COR-L47 (cell line): ENCODE measurements at places on chromosomes 1 and 21.

DNA sequence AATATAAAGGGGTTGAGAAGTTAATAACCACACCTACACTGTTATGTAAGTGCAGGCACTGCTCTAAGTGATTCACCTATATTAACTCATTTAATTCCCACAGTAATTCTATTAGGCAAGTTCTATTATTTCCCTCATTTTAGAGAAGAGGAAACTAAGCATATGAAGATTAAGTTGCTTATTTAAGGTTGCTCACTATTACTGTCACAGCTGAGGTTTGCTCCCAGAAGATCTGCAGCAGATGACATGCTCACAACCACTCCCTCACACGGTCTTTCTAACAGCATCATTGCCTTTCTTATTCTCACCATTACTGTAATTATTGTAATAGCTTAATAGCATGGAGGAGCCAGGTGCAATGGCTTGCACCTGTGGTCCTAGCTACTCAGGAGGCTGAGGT lies 196.4 kb upstream of the GREM2 start:
- no peak for DNase-seq

DNA sequence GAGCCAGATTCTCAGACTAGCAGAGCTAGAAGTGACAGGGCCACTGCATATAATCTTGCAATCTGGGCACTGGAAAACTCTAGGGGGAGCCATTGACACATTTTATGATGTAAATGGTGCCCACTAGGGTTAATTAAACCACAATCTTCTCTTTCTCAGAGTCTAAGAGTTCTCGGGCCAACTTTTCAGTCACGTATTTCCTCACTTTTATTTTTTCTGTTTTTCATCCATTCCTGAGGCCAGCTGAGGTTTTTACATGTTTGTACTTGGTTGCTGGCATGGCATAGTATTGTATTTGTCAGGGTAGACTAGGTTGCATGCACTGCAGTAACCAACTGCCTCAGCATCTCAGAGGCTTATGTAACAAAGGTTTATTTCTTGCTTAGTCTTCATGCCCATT lies 138.2 kb downstream of the ZNF326 start:
- peak; percentile 62 for DNase-seq

GRCh38 chr1:222995620-222996309 lies 147.3 kb downstream of the TLR5 start:
- DNase-seq, result no peak

- no peak for DNase-seq
Measured at GRCh38 chr1:39732730-39733129, 6.0 kb upstream of the PPIE start.

GRCh38 chr1:66350001-66350547 lies 183.9 kb upstream of the SGIP1 start:
- DNase-seq, result no peak

DNA sequence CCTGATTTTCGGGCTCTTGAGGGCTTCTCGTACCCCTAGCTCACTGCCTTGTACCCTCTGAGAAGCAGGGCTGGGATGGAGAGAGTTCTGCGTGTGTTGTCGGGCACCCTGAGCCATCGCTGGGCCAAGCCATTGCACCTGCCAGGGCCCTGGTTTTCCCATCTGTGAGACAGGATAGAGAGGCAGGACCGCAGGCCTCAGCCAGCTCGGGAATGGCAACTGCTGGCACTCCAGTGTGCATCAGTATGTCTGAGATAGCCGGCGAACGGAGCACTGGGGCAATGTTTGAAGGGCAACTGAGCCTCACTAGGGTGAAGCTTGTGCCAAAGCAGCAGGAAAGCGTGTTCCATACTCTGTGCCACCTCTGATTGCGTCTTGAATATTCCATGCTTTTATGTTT lies 66.9 kb downstream of the TENT5C start:
- no peak for DNase-seq

GRCh38 chr1:232379063-232379434 lies 250.9 kb downstream of the SIPA1L2 start:
- no peak for DNase-seq

DNA sequence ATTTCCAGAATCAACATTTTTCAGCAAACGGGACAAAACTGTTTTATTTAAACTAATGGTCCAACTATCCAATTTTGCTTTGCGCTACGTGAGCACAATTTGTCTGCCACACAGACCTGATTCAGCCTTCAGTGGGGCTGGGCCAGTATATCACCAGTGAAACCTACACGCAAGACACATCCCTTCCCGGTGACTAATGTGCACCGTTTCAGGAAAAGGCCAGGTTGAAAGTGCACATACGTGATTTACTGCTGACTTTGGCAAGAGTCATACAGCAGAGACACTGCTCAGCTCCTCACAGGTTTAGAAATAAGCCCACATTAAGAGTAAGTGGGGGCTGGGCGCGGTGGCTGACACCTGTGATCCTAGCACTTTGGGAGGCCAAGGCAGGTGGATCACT lies 5.1 kb upstream of the TMEM51 start:
- DNase-seq, result no peak

DNA sequence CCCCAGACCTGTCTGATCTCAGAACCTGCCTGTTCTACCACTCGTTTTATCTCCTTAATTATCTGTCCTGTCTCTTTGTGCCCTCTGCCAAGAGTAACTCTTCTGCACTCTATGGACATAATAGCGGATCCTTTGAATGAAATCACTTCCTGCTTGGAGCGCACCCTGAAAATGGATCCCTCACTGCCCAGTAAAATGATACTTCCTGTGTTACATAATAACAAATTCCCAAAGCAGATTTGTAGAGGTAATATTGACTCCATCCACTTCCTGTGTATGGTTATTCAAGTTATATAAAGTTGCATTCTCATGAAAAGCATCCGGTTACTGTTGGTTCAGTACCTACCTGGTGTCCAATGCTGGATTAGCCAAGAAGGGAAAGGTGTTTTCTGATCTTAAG lies 246.0 kb downstream of the TRABD2B start:
- DNase-seq, result no peak

DNA sequence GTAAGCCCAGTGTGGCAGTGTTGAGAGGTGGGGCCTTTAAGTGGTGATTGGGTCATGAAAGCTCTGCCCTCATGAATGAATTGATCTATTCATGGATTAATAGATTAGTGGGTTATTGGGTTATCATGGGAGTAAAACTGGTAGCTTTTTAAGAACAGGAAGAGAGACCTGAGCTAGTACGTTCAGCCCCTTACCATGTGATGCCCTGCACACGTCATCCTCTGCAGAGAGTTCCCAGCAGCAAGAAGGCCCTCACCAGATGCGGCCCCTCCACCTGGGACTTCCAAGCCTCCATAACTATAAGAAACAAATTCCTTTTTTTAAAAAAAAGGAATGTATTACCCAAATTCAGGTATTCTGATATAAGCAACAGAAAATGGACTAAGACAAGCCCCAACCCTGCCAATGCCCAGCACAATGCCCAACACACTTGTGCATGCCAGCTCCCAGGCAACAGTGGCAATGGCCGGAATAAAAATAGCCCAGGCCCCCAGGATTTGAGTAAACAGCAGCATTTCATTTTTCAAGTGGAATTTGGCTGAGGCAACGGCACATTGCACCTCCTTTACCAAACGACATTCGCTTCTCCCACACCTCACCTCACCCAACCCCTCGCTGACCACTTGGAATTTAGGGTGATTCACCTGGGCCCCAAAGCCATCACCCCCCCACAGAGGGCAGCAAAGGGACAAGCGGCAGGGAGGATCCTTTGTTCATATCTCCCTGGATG lies 215.9 kb downstream of the TOMM20 start:
- DNase-seq, result no peak

- no peak for DNase-seq
Measured at GRCh38 chr1:87370544-87370943, 41.9 kb downstream of the LMO4 start.

DNA sequence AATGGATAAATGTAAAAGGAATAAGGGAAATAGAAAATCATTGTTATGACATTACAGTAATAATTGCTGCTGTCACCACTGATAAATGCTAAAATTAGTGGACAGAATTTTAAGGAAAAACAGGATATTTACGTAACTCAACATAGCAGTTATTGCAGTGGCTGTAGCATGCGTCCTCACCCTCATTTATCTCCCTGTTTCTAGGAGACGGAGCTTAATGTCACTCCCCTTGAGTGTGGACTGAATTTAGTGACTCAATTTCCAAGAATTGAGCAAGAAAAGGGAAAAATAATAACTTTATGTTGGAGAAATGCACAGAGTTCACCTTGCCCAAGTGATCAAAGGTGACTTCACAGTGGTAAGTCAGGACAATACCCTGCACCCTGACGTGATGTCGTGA lies 33.3 kb upstream of the COL18A1 start:
- no peak for DNase-seq

DNA sequence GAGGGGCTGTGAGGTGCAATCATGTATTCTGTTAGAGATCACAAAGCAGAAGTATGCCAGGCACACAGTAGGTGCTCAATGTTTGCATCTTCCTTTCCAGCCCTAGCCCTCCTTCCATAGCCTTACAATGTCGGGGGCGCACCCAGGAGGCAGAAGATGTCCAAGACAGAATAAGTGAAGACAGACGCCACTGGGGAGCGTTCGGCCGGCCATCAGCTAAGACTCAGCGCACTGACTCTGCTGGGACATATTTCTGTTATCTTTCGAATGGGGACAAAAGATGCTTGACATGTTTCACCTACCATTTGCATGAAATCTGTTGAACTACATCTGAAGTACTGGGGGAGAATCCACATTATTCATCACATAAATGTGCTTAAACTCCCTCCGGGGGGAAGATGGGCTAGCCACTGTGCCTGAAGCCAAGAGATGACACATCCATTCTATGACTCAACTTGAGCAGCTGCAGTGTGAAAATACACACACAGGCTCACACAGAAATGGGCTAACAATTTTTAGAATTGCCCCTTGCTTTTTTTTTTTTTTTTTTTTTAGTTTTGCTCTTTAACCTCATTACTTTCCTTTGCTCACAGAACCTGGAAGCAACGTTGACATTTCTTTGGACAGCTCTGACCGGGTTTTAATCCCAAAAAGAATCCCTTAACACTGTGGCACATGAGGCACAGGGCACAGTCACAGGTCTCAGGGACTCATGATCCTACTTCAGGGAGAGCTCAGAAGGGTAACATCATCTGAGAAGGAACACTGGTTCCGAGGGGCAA lies 7.9 kb downstream of the TIAM1 start:
- DNase-seq, result no peak

- DNase-seq, result no peak
Measured at GRCh38 chr1:3896396-3897000, 3.6 kb downstream of the C1orf174 start.

DNA sequence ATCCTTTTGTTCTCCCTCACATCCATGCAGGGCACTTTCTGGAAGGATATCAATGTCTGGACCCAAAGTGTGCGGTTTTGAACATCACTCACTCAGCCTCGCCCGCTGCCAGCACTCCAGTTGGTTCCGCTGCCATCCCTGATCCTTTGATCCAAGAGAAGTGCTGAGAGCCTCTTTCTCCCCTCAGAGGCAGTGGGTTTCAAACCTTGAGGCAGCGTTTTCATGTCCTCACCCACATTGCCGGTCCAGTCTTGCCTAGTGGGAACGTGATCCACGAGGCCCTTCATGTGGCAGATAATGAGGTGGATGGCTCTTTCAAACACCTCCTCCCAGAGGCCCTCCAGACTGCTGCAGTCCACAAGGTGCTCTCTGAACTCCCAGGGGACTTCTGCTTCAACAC lies 122.2 kb downstream of the ACTL8 start:
- no peak for DNase-seq

DNA sequence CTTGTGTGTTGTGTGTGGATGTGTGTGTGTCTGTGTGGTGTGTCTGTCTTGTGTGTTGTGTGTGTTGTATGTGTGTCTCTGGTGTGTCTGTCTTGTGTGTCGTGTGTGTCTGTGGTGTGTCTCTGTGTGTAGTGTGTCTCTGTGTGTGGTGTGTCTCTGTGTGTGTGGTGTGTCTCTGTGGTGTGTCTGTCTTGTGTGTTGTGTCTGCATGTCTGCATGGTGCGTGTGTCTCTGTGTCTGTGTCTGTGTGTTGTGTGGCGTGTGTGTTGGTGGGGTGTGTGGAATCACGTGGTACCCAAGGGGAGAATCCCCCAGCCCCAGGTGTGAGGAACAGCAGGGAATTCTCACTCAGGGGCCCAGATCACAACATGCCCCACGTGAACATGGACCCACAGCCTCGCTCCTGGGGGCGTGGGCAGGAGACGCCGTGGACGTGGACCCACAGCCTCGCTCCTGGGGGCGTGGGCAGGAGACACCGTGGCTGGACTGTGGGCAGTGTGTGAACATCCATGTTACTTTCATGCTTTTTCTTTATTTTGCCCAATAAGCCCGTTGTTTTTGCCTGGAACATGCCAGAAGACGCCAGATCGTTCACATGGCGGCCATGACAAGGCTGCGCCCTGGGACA lies 67.8 kb downstream of the SLC19A1 start:
- DNase-seq, result no peak

GRCh38 chr1:86472767-86473166 lies 4.0 kb downstream of the CLCA1 start:
- no peak for DNase-seq

DNA sequence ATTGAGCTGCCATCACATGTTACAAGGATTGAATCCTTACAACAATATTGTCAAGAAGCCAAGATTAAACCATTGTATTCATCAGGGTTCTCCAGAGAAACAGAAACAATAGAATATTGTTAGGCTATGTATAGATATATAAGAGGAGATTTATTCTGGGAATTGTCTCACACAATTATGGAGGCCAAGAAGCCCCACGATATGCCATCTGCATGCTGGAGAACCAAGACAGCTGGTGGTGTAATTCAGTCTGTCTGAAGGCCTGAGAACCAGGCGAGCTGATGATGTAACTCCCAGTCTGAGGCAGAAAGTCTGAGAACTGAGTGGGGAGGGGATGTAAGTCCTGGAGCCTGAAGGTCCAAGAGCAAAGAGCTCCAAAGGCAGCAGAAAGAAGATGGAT lies 14.5 kb upstream of the TTF2 start:
- DNase-seq, result no peak

DNA sequence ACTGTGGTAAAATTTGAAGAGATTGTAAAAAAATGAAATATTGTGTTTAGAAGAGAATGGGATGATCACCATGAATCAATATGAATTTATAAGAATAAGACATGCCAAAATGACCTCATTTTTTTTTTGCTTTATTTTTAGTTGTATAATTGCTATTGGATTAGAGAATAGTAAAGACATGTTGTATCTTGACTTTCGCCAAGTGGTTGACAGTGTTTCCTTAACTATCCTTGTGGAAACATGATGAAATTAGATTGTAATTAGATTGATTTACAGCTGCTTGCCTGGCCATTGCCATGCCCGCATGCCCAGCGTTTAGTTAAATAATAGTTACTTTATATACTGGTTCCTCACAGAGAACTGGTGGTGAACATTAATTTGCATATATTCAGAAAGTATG lies 154.9 kb downstream of the MAGI3 start:
- no peak for DNase-seq

DNA sequence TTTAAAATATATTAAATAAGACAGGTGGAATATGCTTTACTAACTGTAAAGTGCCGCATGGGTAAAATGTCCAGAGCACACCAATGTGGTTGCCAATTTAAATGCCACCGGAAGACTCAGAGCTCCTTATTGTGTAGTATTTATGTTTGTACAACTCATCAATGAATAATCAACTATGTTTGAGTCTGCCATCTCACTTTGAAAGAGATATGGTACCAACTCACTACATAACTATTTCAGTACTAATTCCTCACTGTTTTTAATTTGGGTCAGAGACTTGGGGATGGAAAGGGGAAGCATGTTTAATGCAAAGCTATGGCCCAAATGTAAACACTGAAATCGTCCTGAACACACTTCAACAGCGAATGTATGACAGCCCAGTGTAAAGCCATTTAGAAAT lies 144.8 kb downstream of the NR5A2 start:
- DNase-seq, result no peak

- no peak for DNase-seq
Measured at GRCh38 chr1:156663178-156663577, 14.0 kb downstream of the NES start.

- no peak for DNase-seq
Measured at GRCh38 chr1:33608825-33609400, 136.5 kb downstream of the ZSCAN20 start.

GRCh38 chr1:233432916-233433315 lies 105.4 kb downstream of the MAP3K21 start:
- no peak for DNase-seq
